HepG2 (cell line): ENCODE measurements at places on chromosomes 1 and 21. TPM values are rescaled to one million over a fixed set of nuclear protein-coding genes. Genes with fewer than 3 reads are reported as not detected.

The MEGF6 gene
- total RNA-seq, result 0.76 and 1.9 TPM in 2 replicates

The GREM2 gene
- total RNA-seq, result not detected in 2 replicates

The EPHB2 gene
- total RNA-seq, result 0.11 TPM in 1 of 2 replicates, not detected in the other

The TNFRSF8 gene
- not detected in 2 replicates for total RNA-seq

The VWA5B1 gene
- total RNA-seq, result not detected in 2 replicates

The ODR4 gene
- 14.7 and 22.0 TPM in 2 replicates for total RNA-seq

The MPL gene
- not detected in 2 replicates for total RNA-seq

The NTNG1 gene
- total RNA-seq, result not detected in 2 replicates

The STYXL2 gene
- total RNA-seq, result not detected in 2 replicates

- DNase-seq, result no peak
Observed at GRCh38 chr1:32684167-32684811, 18.3 kb downstream of the SYNC start.

DNA sequence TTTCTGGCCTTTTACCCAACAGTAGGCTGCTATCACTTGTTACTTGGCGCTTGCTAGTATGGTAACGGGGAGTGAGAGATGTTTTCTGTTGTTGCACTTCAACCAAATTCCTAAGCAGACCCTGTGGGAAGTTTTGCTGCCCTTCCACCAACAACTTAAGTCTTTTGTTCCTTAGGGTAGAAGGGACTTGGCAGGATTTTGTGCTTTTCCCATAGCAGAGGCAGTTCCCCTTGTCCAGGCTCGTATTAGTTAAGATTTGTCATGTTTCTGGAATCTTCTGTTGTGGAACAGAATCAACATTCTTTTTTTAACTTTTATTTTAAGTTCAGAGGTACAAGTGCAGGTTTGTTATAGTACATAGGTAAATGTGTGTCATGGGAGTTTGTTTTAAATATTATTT lies 73.2 kb upstream of the SGIP1 start:
- no peak for DNase-seq

DNA sequence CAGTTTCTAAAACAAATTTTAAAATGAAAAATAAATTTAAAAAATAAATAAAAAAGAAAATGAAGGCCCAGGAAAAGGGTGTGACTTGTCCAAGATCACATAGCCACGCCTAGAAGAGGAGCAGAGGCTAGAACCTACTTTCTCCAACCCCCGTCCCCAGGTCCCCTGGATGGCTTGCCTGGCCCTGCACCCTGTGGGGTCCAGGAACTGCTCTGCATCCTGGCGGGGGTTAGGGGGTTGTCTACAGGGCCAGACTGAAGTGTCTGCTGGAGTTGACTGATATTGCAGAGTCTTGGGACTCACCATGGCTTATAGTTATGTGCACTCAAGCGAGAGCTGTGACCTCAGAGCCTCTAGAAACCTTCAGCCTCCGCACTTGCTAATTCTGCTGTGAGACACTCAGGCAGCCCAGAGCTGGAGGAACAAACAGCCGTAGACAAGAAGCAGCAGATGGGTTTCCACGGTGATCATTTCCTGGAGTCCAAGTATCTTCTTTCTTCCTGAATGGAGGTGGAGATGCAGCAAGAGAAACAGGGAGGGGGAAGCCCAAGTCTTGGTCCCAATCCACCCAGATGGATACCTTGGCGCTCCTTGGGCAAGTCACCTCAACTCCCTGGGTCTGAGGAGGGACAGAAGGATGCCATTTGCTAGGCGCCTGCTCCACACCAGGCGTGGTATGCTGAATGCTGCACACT lies 5.2 kb upstream of the EXTL1 start:
- no peak for DNase-seq

DNA sequence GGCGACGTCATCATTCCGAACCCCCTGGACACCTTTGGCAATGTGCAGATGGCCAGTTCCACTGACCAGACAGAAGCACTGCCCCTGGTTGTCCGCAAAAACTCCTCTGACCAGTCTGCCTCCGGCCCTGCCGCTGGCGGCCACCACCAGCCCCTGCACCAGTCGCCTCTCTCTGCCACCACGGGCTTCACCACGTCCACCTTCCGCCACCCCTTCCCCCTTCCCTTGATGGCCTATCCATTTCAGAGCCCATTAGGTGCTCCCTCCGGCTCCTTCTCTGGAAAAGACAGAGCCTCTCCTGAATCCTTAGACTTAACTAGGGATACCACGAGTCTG lies 10.0 kb downstream of the PROX1 start:
- DNase-seq, result no peak

GRCh38 chr21:30216041-30216723 lies at the start of gene CLDN8:
Gene CLDN8, minus strand, starts transcription at chr21:30216097. Its CDS starts 172 bp downstream, at chr21:30215925.
- DNase-seq, result no peak

GRCh38 chr1:156692925-156693847 lies 12.2 kb downstream of the CRABP2 start:
- DNase-seq, result peak; percentile 23

DNA sequence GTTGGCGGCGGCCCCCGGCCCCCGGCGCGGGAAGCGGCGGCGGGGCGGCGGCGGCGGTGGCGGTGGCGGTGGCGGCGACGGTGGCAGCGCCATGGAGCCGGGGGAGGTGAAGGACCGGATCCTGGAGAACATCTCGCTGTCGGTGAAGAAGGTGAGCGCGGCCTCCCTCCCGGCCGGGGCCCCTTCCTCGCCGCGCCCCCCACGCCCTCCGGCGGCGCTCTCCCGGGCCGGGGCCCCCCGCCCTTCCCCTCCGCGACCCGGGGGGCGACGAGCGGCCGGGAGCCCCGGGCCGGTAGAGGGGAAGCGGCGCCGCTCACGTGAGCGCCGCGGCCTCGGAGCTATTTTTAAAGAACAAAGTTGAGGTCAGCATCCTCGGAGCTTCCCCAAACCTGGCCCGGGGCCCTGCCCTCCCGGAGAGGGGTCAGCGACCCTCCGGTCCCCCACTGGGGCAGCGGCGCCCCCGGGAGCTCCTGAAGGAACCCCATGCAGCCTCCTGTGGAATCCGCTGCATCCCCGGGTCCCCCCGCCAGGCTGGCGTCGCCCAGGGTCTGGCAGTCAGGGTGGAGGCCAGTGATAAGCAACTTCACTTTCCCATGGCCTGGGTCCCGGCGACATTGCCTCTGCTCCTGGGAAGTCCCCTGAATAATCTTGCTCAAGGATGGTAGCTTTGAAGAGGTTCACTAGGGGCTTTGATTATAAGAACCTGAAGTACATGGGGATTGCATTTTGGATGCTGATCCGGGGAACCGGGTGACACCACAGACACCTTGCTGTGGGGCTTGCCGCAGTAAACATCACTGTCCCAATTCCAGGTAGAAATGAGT lies 560 bp downstream of the PLEKHM2 start:
- DNase-seq, result no peak

GRCh38 chr1:222654849-222655248 lies 37.0 kb downstream of the MIA3 start:
- DNase-seq, result no peak

DNA sequence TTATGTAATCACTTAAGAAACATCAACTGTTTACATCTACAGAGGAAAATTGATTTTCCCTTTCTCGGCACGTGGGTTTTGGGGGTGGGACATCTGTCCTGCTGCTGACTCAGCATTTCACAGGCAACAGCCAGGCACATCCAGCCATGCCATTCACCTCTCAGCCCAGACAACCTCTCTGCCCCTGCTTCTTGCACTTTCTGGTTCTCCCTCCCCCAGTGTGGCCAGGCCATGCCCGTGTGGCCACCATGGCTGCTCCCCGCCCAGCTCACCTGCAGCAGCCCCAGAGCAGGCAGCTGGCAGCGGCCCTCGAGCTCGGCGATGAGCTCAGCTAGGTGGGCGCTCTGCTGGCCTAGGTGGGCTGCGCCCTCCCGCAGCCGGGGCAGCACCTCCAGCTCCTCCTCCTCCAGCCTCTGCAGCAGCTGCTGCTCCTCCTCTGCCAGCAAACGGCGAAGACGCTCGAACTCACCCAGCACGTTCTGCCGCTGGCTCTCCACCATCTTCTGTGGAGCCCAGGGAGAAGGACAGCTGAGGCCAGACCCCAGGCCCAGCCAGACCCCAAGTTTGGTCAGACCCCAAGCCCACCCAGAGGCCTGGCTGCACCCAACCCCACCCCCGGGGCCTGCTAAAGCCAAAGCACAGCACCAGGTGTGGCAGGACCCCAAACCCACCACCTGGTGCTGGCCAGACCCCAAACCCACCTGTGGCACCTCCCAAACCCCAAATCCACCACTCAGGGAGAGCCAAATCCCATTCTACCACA lies 5.8 kb downstream of the TRIM11 start:
- DNase-seq, result no peak

DNA sequence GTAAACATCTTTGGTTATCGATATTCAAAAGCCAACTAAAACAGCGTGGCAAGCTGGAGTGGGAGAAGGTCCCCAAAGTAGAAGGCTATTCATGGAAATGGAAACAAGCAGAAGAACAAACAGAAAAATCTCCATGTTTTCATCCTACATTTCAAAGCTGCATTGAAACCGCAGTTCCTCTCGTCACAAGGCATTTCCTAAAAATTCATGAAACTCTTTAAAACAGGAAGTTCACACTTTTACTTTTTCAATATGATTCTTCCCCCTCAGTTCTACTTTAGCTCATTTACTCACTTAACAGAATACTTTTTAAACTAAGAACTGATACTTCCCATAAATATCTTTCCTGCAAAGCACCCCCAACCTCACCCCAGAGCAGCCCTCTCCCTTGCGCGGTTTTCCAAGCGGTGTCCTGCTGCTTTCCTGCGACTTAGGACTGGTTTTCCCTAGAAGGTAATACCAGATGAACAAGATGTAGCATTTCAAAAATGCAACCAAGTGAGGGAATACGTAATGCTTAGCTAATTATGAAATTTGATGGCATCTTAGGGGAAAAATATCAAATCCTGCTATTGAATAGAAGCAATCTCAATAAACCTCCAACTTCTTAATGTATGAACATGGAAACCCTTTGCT lies 228.3 kb upstream of the PKN2 start:
- no peak for DNase-seq

DNA sequence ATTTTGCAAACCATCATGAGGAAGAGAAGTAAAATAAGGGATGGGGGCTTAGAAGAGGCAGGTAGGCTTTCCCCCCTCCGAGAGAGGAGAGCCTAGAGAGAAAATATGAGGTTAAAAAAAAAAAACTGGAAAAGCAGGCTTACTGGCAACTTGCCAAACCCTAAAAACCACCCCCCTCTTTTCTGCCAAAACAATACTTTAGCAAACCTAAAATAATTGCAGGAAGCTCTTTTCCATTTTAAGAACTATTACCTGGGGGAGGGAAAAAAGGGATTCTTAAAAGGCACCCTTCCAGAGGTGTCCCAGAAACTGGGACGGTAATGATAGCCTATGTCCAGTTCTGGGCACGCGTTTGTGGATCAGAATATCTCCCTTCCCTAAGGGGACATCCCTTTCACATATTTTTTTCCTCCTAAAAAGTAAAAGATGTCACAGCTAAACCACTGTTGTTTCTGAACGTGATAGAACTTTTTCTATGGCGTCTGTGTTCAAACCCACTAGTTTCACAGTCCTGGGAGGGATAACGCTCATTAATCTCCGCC lies 1.1 kb upstream of the NFIA start:
- no peak for DNase-seq

DNA sequence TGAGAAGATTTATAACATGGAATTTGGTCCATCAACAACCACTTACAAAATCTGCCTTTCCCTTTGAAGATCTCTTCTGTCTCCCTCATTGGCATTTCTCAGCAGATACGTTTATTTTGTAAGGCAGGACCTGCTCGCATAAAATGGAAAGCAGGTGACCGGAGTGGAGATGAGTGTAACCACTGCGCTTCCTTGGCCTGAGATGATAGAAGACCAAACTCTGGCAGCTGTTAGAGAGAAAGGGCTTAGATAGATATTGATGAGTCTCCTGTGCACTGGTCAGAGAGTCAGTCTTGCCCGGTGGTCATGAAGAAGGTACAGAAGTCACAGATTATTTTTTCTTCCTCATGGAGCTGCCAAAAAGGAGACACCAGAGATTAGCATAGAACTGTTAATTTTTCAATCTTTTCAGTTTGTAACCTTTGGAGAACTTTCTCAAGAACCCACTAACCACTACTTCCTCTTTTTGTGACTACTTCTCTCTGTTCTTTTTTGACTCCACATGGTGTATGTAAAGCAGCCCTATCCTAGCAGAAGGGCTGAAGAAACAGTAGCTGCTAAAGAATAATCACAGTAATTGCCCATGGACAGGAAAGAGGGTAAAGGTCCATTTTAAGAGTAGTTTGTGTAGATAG lies 47.6 kb downstream of the FCRL3 start:
- no peak for DNase-seq

DNA sequence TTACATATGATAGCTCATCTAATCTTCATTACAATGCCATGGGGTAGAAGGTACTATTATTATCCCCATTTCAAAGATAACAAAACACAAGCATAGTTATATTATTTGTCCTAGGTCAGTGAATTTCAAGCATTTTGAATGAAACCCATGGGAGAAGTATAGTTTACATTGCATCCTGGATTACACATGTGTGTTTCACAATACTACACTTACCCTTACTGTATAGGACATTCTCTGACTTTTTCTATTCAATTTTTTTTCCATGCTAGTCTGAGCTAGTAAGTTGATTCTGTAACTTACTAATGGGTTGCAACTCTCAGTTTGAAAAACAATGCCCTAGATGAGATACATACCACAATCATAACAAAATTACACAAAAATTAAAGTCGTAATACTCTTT lies 8.7 kb upstream of the GPX7 start:
- no peak for DNase-seq

DNA sequence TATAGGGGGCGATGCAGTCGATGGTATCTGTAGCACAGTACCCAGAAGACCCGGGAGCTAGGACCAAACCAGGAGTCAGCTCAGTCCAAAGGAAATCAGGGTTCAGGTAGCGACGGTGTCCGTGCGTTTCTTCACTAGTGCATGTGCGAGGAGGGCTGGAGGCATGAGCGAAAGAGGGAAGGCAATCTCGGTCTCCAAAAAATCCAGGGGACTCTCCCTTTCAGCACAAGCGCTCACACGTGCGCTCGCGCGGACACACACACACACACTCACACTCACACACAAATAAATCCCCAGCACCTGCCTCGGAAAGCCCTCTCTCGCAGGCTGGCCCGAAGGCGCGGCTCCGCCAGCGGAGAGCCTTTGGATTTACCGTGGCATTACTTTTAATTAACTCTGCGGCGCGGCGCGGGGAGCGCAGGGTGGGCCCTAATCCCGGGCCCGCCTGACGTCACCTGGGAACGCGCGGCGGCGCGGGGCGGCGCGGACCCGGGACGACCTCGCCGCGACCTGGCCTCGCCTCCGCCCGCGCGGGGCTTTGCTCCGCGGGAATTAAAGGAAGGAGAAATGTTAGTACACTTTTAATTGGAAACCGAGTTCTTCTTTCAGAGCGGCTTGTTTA lies 121.2 kb downstream of the LMX1A start:
- DNase-seq, result no peak

DNA sequence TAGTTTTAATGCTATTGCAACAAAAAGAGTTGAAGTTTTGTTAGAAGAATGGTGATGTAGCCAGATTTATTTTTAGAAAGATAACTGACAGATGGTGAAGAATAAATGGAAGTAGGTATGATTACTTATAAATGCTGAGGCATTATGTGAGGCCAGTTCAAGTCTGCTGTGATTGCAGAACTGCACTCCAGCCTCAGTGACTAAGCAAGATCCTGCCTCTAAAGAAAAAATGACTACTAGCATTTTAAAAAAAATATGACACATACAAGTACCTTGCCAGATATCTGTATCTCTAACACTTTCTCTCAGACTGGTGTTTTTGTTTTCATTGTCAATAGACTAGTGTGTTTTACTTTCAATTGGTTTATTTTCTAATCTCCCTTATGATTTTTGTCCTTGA lies 1242.4 kb upstream of the ADGRL4 start:
- no peak for DNase-seq

GRCh38 chr1:116853680-116854402 lies 55.9 kb upstream of the PTGFRN start:
- peak; percentile 58 for DNase-seq

- DNase-seq, result no peak
Observed at GRCh38 chr1:33249422-33249821, 6.9 kb upstream of the ZNF362 start.
